ENCODE measurements at places on chromosomes 1 and 21.
A peak's percentile ranks its signal among the peaks of the same experiment; 100 is the strongest.

DNA sequence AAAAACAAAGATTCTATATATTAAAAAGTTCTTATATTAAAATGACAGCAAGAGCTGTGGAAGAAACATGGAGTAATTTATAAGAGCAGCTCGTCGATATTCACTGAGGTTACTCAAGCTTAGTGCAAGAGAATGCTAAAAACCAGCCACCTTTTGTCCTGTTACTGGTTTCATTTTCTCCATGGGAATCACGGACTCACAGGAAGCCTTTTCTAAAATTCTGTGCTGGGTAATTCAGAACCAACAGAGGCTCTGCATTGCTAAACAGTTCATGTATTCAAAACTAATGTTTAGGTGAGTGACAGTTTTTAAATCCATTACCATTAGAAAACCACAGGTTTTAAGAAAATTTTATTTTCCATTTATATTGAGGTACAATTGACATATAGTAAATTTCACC lies 147.8 kb upstream of the MAP1LC3C start:
- no peak for DNase-seq

DNA sequence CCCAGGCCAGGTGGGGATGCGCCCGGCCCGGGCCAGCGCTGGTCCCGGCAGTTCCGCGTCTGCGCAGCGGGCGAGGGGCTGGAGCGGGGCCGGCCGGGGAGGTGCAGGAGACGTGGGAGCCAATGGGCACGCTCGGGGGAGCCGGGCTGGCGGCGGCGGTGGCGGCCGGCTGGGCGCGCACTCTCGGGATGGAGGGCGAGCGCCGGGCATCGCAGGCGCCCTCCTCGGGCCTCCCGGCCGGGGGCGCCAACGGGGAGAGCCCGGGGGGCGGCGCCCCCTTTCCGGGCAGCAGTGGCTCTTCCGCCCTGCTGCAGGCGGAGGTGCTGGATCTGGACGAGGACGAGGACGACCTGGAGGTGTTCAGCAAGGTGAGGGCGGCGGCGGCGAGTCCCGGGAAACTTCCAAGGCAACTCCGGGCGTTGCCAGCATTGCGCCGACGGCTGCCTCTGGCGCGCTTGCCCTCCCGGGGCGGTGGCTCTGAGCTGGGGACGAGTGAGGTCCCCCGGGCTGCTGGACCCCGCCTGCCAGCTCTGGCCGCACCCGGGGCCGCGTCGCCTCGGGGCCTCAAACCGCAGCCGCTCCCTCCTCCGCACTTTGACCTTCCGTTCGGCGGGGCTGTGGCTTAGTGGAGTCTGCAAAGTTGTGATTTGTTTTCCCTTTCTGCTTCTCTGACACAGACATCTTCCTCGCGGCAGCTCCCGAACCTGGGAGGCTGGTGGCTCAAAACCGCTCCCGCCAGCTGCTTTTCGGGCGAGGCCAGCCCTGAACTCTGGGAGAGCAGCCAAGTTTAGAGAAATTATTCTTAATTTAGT lies at the start of gene SNX7:
SNX7 (plus strand) TSS at position 178 of the 812 bp plus-strand sequence; CDS start at position 189, 11 bp downstream.
- peak; percentile 12 for DNase-seq

GRCh38 chr1:24151175-24151533 lies 8.2 kb upstream of the IL22RA1 start:
- no peak for DNase-seq

DNA sequence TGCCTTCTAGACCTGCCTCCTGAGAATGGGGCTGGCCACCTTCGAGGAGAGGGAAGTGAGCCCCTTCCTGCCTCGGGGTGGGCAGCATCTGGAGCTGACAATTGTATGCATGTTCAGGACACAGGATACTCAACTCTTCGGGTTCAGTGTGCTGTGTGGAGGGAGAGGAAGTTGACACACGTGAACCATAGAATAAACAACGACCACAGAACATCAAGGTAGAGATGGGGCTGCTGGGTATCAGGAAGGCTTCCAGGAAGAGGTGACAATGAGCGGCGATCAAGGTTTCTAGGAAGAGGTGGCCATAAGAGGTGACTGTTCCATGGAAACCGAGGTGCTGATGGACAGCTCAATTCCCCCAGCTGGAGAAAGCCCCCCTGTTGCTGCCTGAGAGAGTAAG lies 22.0 kb downstream of the UBIAD1 start:
- no peak for DNase-seq

GRCh38 chr21:33655588-33656221 lies 13.4 kb downstream of the ITSN1 start:
- no peak for DNase-seq

GRCh38 chr1:20090119-20090518 lies 20.1 kb downstream of the PLA2G5 start:
- DNase-seq = no peak

- no peak for DNase-seq
Observed at GRCh38 chr1:36836196-36836883, 198.0 kb downstream of the GRIK3 start.

DNA sequence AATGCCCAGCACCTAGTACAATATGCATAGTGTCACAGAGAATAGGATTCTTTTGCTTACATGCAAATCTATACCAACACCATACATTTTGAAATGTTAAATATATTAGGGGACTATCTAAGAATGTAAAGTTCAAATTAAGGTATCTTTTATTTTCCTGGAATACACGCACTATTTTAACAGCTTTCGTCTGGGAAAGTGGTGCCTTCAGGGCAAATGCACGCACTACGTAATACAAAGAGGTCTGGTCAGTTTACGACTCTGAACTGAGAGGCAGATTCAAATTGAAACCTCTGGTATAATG lies 931 bp downstream of the FUBP1 start:
- DNase-seq = no peak

DNA sequence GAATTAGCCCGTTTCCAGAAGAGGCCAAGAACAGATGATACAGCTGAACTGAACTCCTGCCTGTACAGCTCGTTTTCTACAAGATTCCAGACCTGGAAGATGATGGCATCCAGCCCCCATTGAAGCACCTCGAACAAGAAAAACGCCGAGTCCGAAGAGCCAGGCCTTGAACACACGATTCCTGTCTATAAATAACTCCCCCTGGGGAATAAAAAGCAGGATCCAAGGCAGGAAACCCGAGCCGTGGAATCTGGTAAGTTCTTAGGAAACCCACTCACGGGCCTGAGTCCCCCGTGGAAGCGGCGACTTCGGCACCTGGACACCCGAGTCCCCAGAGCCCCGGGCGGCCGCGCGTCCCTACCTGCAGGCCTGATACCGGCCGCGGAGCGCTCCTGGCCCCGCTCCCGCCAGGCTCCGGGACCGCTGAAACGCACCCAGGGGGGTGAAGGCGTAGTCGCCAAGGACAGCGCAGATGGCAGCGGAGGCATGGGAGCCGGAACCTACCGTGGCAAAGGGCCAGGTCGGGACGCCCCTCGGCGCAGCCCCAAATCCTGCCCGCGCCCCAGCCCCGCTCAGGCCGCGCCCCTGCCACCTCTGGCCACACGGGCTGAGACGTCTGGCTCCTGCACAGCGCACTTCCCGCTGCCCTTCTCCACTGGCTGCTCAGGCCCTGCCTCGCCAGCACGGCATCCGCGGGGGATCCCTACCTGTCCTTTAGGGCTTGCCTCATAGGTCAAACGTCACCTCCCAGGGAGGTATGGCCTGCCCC lies 14.0 kb upstream of the HLCS start:
- peak; percentile 24 for DNase-seq

DNA sequence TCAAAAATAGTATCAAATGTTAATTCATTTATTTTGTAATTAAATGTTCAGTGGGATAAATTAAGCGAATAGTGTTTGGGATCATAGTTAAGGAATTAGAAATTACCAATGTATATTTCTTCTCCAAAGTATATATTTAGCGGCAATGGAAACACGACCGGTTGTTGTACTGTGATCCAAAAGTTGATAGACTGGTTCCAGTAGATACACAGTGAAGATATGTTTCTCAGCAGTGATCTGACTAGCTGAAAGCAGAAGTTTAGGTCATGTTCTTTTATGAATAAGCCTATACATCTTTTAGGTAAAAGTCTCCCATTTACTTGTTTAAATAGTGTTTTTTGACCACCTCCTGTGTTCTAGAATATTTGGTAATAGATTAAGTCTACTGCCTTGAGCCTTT lies 8.8 kb downstream of the USP16 start:
- DNase-seq = no peak

DNA sequence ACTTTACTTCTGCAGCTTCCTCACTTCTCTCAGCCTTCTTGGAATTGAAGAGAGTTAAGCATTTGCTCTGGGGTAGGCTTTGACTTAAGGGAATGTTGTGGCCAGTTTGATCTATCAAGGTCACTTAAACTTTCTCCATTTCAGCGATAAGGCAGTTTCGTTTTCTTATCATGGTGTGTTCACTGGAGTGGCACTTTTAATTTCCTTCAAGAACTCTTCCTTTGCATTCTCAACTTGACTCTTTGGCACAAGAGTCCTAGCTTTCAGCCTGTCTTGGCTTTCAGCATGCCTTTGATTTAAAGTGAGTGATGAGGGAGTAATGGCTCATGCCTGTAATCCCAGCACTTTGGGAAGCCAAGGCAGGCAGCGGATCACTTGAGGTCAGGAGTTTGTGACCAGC lies 38.7 kb downstream of the HS2ST1 start:
- no peak for DNase-seq

Data from stimulated activated naive CD8-positive, alpha-beta T cell treated with anti-CD3 and anti-CD28 coated beads, Interleukin-15, Interleukin-2, amounts not matched to agents 100 U/mL and 50 U/mL, for 24 hours (primary cell).